ENCODE measurements at places on chromosomes 2 and 18. TPM values are rescaled to one million over a fixed set of nuclear protein-coding genes. Genes with fewer than 3 reads are reported as not detected.

- no peak for DNase-seq
These were observed 42.1 kb downstream of the BCL2L11 start for GRCh38 chr2:111162718-111163331.

DNA sequence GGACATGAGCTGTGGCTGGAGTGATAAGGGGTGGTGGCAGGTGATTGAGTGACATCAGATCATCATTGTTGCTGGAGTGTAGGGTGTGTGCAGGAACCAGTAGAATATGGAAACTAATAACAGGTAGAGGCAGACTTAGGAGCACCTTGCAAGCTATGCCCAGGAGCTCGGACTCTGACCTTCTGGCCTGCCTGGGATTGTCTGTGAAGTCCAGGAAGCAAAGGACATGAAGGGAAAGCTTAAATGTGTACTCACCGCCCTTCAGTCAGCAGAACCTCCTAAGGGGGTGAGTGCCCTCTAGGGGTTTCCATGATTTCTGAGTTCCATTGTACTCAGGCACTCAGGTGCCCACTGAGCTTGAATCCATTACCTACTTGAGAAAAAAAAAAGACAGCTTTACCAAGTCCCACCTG lies 104.2 kb downstream of the CRIM1 start:
- DNase-seq: no peak

- DNase-seq: no peak
These were observed 48.5 kb upstream of the CAB39 start for GRCh38 chr2:230664128-230664527.

DNA sequence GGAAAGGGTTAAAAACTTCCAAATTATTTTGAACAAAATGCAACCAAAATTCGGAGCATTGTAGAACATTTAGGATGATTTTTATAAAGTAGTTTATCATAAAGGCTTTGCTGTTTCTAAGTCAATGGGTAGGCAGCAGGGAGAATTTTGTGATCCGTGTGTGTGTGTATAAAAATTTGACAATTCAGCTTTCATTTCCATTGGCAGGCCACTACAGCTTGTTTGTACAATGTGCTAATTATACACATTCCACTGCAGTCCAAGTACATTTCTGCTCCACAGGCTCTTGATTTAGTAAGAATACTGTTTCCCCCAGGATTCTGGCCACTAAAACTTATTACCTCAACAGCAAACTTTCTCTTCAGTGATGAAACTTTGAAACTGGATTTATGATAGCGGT lies 71.8 kb upstream of the LTBP1 start:
- DNase-seq: no peak

- DNase-seq: no peak
These were observed 283.3 kb upstream of the THUMPD2 start for GRCh38 chr2:40062381-40062780.

DNA sequence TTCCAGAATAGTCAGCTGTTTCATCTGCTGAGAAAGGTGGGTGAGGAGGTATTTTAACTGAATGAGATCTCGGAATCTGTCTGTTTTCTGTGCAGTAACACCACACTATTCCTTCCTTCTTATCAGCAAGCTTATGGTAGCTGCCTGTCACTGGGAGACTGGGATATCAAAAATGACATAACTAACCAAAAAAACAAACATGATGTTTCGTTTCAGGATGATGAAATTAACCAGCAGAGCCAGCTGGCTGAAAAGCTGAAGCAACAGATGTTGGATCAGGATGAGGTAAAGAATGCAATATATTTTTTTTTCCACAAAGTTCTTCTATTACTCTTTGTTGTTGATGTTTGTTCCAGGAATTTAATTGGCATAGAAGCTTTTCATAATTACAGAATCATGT lies 59.8 kb upstream of the LYPD6B start:
- no peak for DNase-seq

Gene PDE1A
- 42.0 TPM for total RNA-seq

Gene UPP2
- total RNA-seq: not detected

Gene TEX44
- not detected for total RNA-seq

Measured in osteoblast (primary cell).